Naive thymus-derived CD4-positive, alpha-beta T cell (primary cell): ENCODE measurements at places on chromosomes 4 and X. TPM values are rescaled to one million over a fixed set of nuclear protein-coding genes. Genes with fewer than 3 reads are reported as not detected.

DNA sequence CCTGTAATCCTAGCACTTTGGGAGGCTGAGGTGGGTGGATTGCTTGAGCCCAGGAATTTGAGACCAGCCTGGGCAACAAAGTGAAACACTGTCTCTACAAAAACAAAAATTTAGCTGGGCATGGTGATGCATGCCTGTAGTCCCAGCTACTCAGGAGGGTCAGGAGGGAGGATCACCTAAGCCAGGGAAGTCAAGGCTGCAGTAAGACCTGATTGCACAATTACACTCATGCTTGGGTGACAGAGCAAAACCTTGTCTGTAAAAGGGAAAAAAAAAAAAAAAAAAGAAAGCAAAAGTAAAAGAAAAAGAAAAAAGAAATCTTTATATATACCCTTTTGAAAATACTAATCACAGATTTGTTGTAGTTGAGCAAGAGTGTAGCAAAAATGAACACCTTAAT is 801.0 kb upstream of the IGFBP7 start:
- DNase-seq: no peak

DNA sequence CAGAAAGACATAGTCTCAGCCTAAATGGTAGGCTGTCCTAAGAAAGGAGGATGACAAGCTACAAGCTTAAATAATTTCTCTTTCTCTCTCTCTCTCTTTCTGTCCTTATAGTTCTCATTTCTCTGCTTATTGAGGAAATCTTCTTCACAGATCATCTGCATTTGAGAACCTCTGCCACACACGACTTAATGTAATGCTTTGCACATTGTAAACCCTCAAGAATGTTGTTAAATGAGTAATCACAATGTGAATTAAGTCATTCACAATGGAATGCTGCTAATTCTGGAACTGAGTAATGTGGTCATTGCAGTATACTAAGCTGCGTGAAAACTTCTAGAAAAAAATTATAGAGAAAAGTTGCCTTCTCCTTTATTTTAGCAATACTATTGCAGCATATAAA is 508.9 kb upstream of the FTHL17 start:
- no peak for DNase-seq

- DNase-seq: no peak
These were observed 7.3 kb upstream of the IGFBP7 start for GRCh38 chr4:57117491-57117890.

GRCh38 chr4:165971446-165971845 is 98.4 kb downstream of the TLL1 start:
- DNase-seq: no peak

The GPC3 gene
- 0.88 TPM for total RNA-seq

GRCh38 chr4:122652379-122652778 is 31.5 kb upstream of the IL21 start:
- peak; percentile 30 for DNase-seq
